GM13976 (cell line): ENCODE measurements at places on chromosomes 4 and X.

- no peak for DNase-seq
Observed at GRCh38 chrX:20414066-20414465, 147.4 kb upstream of the RPS6KA3 start.

DNA sequence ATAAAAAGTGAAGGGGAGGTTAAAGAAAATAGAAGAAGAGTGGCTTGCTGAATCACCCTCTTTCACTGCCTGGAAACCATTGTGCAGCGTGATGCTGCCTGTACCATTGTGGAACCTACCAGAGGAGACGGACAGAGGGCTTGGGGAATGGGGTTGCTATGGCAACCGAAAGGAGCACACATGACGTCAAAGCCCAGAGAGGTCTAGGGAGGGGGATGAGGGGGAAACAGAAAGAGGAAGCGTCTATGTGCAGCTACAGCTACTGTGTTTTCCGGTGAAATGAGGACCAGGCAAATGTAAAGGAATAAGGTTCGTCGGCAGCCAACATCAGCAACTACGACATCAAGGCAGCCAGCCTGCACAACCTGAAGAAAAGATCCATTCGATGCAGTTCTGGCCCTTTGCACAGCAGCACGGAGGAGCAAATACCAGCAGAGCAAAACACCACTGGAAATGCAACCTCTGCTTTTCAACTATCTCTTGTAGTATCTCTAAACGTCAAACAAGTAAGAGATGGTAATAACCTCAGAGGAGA, at the start of gene MAPK10:
TSS of gene MAPK10 (minus strand) at position 110 of the 535 bp plus-strand sequence.
- DNase-seq, result peak; percentile 54

DNA sequence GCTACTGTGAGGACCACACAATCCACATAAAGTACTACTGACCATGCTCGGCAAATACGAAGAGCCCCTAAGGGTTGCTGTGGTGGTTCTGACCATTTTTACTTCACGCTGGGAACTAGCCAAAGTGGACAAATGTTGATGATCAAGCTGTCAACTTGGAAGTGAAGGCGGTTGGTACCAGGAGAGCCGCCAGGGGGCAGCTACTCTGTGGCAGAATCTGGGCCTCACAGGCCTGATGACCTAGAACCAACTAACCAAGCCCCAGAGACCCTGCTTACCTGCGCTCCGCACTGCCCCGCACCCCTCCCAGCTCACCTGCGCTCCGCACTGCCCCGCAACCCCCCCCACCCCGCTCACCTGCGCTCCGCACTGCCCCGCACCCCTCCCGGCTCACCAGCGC, 5.6 kb downstream of the GAK start:
- DNase-seq, result no peak

GRCh38 chrX:115642895-115643530, 82.0 kb downstream of the PLS3 start:
- DNase-seq, result peak; percentile 40

GRCh38 chr4:6538575-6538974, 36.4 kb upstream of the MAN2B2 start:
- DNase-seq, result no peak

DNA sequence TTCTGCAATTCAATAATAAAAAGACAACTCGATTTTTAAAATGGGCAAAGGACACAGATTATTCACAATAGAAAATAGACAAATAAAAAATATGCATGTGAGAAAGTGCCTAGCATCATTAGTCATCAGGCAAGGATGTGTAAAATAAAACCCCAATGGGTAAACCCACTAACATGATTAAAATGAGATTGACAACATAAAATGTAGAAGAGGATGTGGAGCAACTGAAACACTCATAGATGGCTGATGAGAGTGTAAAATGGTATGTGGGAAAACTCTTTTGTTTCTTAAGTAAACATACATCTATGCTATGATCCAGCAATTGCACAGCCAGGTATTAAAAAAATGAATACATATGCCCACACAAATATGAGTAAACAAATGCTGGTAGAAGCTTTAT, 177.6 kb downstream of the IQCM start:
- DNase-seq, result no peak

GRCh38 chr4:11821772-11822430, 393.2 kb upstream of the HS3ST1 start:
- DNase-seq, result no peak

DNA sequence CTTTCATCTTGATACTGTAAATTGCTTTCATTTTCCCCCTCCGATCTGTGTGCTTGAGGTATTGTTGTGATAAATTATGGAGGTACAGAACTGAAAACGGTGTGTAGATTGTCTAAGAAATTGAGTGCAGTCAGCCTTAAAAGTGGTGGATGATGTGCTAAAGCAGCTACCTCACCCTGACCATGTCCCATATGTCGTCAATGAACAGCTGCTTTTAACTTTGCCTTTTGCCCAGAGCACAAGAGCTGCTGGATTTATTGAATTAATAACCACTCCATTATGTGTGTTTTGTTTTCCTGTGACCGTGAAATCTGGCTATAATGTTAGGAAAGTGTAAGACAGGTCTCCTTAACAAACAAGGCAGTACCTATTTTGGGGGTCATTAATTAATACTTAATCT, 581.9 kb upstream of the PITX2 start:
- DNase-seq, result no peak

DNA sequence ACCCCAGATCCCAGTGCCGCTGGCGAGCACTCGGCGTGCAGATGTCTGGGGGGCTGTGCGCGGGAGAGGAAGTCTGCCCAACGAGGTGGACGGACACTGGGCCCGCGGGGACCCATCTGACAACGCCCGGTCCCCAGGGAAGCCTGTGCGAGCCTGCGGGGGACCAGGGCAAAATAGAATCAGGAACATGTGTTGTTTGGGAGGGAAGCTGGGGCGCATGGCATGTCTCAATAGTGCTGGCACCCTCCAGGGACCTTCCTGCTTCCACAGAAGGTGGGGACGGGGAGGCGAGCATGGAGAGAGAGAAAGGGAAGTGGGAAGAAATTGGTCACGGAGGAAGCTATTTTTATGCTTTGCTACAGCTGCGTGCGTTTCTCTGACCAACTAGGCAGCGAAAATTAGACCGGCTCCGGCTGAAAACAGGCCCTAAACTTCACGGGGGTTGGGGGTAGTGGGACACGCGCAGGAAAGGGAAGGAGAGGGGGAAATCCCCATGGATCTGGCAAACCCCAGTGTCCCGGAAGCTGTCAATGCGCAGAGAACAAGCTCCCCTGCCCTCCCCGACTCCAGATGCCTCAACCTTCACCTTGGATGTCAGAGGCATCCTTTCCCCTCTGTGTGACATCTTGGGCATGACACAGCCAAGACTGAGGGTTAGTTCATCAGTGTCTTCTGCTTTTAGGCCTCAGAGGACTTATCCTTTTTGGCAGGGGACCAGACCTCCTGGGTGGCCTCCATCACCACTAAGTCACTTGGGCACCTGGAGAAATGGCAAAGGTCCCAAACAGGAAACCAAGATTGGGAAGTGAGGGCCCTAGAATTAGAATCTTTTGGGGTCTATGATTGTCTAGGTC, 169.8 kb upstream of the BCOR start:
- DNase-seq, result peak; percentile 51

DNA sequence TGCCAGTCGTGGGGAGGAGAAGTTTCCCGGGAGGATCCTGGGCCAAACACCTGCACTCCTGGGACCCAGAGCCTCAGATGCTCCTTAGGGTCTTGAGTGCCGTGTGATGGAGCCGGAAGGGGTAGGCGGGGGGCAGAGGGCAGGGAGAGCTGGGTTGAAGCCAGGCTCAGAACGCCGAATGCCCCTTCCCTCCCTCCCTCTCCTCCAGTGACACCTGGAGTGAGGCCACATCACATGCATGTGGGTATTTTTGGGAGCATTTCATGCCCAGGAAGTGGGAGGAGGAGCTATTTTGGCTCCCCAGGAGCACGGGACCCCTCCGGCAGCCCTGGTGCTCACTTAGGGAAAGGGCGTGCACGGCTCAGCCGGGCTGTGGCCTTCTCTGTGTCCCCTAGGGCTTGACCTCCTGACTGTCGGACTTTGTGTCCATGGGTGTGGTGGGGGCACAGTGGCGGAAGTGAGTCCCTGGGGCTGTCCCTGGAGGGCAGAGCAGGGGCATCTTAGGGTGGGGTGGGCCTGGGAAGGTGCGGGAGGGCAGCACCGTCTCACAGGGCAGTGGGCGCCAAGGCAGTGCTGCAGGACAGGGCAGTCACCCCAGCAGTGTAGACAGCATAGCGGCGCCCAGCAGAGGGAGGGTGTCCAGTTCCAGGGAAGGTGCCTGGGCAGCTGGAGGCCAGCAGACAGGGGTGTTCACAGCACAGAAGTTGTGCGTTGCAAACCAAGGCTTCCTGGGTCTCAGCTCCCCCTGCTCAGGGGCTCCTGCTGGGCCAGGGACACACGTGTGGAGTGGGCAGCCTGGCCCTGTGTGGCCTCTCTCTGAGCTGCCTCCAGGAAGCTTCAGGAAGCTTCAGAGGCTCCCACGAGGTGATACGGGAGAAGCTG, 4.9 kb upstream of the CPLX1 start:
- DNase-seq, result no peak

DNA sequence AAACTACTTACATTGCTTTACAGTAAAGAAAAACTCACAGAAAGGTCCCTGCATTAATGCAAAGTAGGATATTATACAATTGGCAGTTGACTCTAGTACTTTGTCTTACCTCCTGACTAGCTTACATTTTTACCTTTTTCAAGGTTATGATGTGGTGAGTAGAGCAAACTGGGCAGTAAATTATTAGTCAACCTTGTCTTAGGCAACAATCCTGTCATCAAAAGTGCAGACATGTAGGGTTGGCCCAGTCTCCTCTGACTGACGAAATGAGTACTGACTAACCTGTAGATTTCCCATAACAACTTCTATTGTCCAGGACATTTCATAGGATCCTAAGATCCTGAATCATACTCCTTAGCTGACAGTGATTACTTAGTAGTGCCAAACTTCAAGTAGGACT, 142.0 kb upstream of the NUDT6 start:
- DNase-seq, result no peak

DNA sequence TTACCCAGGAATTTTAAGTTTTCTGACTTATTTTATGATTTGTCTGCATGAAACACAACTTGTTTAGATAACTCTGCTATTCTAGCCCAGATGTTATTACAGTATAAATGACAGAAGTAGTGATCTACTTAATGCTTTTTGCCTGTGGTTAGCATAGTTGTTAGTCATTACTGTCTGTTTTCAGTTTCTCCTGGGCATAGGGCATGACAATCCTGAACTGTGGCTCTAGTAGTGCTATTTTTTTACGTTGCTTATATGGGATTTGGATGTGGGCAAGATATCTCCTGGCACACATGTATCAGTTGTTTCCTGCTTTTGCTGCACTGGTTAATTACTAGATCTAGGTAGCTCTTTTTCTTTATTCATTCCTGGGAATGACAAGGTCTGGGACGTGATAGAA, 1005.8 kb downstream of the PCDH18 start:
- DNase-seq, result no peak

DNA sequence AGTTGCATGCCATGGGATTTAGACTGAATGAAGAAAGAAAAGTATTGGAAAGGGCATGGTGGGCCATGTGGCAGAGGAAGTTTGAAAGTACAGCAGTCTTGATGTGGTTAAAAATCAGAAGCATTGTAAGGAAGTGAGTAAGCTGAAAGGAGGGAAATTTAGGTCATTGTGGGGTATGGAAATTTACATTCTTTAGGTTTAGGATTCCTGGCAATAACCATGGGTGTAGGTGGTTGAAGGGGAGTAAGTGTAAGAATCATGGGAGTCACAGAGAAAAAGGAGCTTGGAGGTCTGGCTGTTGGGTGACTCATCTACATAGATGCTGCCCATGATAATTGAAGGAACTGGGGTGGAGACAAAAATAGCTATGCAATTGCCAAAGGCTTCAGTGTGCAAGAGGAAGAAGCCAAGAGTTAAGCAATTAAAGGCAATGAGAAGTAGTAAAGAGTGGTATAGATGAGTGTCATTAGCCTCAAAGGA, 243.8 kb upstream of the LDB2 start:
- DNase-seq, result no peak

DNA sequence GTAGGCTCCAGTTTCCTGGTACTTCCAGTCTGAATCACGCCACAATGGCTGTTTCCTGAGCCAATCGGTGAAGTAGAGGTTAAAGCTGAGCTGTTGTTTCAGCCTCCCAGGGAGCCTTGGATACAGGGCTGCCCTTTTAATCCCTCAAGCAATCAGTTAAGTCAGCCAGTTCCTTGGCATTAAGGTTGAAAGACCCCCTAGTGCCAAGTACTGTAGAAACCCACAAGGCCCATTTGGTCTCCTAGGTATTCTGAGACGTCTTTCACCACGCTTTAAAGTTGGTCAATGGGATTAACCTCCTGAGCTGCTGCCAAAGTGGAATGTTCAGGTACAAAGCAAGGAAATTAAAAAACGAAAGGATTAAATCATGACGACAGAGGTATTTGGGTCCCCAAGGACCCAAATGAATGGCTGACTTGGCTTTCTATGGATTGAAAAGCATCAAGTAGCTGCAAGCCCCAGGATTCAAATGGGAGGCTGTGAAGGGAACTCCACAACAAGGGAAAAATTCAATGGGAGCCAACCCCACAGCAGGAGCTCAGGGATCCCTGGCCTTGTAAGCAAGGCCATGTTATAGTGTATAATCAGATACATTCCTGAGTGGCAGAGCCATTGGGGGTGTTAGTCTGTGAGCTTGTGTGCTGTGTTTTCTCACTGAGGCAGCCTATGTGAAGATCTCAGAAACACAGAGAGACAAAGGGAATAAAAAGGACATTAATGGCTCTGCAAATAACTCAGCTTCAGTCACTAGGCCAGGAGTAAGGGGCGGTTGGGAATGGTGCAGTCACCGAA, 86.0 kb downstream of the ATG4A start:
- DNase-seq, result no peak

DNA sequence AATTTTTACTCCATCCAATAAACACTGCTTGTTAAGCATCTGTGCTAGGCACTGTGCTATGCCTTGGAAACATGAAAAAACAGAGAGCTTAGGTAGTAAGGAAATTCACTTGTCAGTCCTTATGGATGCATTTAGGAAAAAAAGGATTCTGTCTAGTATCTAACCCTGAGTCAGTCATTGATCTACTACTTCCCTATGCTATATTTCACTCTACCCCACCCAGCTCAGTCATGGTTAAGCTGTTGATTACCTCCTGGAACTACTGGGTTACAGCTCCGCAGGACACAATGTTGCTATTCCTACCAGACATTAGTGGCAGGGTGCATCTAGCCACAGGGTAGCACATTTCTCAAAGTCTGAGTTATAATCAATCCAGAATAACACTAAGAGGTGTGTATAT, 2.9 kb upstream of the USP53 start:
- DNase-seq, result no peak

DNA sequence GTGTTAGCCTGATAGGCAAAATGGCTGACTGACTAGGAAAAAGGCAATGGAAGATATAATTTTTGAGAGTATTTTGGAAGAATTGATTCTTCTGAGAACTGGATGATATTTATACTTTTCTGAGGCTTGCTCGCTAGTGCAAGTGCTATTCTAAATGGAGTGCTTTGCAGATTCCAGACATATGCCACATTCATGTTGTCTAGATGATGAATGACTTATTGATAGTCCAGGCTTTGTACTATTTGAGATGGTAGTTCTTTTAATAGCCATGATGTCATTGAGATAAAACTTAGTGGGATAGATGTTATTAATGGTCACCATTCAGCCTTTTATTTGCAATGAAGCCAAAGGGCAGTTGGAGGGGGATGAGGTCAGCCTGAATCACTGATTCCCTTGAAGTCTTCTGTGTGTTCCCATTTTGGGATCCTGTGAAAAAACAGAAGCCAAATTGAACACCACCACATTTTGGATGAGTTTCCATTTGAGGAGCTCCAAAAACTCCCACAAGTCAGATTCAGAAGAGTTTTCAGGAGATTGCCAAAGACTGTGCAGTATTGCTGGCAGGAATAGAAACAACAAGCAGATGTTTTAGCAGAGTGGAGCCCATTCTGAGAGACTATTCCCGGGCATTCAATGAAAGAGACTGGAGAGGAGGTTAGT, 184.1 kb downstream of the IL1RAPL2 start:
- DNase-seq, result no peak

GRCh38 chr4:180500154-180500553, 1743.0 kb upstream of the TENM3 start:
- DNase-seq, result no peak
